ENCODE measurements at places on chromosomes 4 and X.

GRCh38 chr4:89586864-89587263 is 250.1 kb downstream of the SNCA start:
- peak; percentile 36 for DNase-seq

DNA sequence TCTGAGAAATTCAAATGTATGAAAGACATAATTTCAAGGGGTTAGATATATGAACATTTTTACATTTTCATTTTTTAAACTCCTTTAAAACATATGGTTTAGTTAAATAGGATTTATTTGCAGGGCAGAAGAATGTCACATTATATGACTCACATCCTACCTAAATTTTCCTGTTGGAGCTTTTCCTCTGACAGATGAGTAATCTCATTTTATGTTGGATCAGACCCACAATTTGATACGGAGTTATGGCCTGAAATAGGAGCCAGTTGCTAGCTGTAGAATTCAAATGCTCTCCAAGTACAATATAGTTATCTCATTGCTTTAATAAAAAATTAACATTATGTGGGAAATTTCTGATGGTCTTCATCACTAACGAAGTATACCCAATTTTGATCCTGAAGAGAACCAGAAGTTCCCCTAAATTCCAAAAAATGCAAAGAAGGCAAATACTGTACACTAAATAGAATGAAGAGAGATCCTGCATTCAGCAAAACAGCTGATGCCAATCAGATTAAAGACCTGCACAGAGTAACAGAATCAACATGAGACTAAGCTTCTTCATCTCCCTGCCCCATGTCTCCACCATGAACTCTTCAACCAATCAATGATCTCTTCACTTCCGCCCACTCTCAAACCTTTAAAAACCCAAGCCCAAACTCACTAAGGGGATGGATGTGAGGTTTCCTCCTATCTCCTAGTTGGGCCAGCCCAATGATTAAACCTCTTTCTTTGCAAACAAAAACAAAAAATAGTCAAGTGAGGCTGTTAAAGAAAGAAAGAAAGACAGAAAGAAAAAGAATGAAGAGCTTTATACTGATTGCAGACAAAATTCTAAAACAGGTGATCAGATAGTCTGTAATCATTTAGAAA is 10.9 kb upstream of the EXOSC9 start:
- peak; percentile 82 for DNase-seq

- no peak for DNase-seq
Observed at GRCh38 chrX:12981880-12982279, 7.0 kb downstream of the TMSB4X start.

DNA sequence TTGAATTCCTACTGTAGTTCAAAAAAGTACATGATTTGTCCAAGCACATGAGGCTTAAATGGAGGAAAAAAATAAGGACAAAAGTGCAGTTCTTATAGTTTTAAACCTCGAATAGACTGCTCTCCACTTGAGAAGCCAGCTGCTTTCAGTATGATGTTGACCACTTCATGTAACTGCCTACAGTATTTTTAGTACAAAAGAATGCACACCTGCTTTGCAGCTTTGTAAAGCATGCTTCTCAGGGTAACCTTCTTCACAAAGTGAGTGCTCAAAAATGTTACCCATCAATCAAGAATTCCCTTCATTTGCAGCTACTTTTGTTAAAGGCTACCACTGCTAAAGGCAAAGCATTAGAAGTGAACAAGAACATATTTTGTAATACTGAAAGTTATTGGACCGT is 83.4 kb upstream of the FAM47B start:
- DNase-seq: no peak

DNA sequence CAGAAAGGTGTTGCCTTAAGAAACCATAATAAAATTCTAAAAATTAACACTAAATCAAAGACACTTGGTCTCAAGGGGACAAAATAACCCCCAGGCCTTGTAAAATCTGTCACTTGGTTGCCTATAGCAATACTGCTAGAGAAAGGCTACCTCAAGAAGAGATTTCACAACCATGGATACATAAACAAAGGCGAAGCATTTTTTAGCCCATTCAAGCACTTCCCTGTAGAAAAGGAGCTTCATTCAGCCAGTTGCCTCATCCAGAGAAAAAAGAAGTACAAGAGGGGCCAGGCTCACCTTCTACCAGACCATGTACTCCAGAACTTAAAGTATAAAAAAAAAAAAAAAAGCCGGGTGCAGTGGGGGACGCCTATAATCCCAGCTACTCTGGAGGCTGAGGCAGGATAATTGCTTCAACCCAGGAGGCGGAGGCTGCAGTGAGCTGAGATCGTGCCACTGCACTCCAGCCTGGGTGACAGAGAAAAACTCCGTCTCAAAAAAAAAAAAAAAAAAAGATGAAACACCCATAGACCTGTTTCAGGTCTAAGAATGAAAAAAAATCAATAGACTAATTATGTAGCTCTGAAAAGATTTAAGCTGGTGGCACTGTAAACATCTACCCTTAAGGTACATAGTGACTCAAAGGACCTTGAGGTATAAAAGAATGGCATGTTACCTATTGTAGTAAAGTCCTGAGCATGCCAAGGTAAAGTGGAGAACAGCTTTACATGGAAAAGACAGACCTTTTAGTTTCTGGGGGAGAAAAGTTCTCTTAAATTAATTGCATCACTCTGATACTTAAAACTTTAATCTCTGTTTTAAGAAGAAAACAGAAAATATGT is 18.0 kb downstream of the RUFY3 start:
- DNase-seq: no peak

Data from GM23248 (cell line).